AG04450 (cell line): ENCODE measurements at places on chromosomes 7 and 10.

DNA sequence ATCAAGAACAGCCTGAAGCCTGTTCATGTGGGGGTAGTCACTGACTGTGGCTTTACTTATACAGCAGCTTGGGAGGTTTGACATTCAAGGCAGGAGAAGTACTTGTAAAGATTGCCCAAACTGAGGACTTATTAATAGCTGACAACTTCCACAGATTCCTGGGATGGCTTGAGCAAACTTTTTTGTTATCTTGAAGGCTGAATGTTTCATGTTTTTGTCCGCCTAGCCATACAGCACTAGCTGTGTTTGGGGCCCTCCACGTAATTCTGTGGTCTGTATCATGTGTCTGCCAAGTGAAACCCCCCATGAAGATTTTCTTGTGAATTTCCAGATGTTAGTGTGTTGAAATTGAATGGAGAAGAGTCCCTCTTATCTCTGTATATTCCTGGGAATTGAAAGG is 38.6 kb downstream of the FAS start:
- DNase-seq: no peak

DNA sequence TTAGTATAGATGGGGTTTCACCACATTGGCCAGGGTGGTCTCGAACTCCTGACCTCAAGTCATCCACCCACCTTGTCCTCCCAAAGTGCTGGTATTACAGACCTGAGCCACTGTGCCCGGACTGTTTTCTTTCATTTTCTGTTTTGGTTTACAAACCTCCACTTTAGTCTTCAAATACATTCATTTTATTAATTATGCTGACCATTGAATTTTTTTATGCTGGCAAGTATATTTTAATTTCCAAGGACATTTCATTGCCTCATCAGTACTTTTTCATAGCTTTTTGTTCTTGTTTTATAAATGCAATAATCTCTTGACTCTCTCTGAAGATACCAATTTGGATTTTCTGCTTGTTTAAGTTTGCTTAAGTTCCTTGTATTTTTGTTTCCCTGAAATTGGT is 170.5 kb downstream of the CACNB2 start:
- DNase-seq: no peak

GRCh38 chr10:98173260-98173659 is 38.8 kb downstream of the R3HCC1L start:
- DNase-seq: no peak

DNA sequence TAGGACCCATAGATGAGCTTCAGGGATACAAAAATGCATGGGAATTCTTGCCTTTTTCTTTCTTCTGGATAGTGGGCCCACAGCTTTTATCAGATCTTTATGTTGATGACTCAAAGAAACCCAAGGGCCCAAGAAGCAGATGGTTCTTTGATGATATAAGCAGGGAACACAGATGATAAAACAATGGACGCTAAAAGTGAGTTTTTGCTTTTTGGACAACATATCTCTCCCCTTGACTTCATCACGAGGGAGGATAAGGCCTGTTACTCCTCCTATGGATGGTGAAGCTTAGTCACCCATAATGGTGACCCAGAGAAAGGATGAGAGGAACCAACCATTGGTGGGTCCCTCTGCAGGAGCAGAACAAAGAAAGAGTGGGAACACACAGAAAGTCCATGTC is 6.5 kb upstream of the OGA start:
- DNase-seq: no peak

- no peak for DNase-seq
Observed at GRCh38 chr10:79941585-79942210, 7.2 kb downstream of the SFTPD start.
